ENCODE measurements at places on chromosomes 7 and 10.
A peak's percentile ranks its signal among the peaks of the same experiment; 100 is the strongest.

GRCh38 chr7:131327049-131327625, 539 bp upstream of the MKLN1 start:
- DNase-seq: peak; percentile 73

GRCh38 chr7:87148332-87148955, 3.8 kb upstream of the DMTF1 start:
- peak; percentile 40 for DNase-seq

DNA sequence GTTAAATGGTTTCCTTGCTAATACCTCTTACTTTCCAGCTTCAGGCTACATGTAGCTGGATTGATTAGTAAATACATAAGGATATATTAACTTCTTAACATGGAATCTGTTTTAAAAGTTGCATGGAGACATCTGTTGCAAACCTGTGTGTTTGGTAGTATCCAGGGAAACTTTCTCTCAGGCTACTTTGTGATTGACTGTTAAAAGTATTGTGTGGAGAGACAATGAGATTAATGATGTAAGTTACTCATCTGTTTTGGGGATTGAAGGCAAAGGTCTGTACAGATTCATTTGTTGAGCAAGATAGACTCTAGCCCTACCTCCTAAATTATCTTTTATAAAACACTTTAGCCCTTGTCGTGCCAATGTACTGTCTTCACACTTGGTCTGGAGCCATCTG, 6.6 kb downstream of the CREB5 start:
- DNase-seq: no peak

GRCh38 chr7:151232917-151233701, 826 bp downstream of the CHPF2 start:
- no peak for DNase-seq

- DNase-seq: no peak
Observed at GRCh38 chr10:123305671-123306070, 151.5 kb downstream of the BUB3 start.

DNA sequence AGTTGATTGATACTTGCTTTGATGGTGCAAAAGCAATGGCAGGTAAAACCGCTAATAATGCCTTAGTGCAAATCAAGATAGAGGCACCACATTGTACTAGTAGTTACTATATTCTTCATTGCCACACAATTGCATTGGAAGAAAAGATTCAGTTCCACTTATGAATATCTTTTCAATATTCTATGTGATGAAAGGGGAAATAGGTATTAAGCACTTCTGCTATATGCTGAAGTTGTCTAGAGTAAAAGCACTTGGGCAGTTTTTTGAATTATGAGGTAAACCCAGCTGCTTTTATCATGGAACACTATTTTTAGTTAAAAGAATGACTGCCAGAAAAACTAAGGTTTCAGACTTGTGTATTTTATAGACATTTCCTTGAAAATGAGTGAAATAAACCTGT, 15.5 kb downstream of the ENTPD7 start:
- no peak for DNase-seq

GRCh38 chr10:73497623-73498022, 1.8 kb upstream of the PPP3CB start:
- no peak for DNase-seq

DNA sequence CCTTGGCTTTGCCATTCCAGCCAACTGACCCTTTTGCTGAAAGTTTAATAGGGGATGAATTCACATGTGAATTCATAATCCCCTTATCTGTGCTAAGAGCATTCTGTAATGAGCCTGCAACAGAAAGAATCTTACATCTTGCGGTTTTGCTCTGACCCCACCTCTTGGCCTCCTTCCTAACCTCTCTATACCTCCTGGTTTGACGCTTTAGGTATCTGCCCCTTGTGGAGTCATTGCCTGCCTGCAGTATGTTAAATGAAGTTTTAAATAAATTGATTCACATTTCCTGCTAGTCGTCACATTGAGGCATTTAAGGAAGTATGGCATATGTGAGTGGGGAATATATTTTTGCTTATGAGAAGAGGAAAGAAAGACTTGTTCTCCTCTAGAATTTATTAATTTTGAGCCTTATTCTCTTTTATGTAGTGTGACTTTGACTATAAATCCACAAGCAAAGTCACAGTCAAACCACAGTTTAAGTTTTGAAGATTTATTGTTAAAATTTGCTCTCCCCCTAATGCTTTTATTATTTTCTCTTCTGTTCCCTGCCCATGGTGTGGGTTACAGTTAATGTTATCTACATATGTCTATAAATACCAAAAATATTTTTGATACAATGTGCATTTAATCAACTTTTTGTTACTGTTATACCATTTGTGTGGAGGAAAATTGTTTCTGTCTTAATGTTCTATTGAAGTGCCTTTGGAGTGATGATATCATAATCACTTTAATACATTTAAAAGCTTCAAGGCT, 60.9 kb downstream of the LRMDA start:
- DNase-seq: peak; percentile 41

DNA sequence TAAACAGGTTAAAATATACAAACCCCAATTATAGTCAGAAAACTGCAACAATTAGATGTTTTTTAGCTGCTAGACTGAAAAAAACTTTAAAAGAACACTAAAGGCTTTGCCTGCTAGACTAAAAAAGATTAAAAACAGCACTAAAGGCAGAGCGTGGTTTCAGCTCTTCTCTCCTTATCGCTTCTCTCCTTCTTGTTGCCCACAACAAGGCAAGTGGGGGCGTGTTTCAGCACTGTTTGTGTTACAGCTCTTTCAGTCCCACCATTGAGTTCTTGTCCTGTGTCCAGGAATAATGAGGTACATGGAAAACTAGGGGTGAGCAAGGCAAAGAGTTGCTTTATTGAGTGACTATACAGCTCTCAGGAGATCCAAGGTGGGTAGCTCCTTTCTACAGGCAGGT, 112.3 kb downstream of the HPSE2 start:
- no peak for DNase-seq

- DNase-seq: no peak
Observed at GRCh38 chr7:41047211-41047610, 655.7 kb downstream of the INHBA start.

Data from foreskin melanocyte (primary cell).